ENCODE measurements at places on chromosomes 6 and 20.

DNA sequence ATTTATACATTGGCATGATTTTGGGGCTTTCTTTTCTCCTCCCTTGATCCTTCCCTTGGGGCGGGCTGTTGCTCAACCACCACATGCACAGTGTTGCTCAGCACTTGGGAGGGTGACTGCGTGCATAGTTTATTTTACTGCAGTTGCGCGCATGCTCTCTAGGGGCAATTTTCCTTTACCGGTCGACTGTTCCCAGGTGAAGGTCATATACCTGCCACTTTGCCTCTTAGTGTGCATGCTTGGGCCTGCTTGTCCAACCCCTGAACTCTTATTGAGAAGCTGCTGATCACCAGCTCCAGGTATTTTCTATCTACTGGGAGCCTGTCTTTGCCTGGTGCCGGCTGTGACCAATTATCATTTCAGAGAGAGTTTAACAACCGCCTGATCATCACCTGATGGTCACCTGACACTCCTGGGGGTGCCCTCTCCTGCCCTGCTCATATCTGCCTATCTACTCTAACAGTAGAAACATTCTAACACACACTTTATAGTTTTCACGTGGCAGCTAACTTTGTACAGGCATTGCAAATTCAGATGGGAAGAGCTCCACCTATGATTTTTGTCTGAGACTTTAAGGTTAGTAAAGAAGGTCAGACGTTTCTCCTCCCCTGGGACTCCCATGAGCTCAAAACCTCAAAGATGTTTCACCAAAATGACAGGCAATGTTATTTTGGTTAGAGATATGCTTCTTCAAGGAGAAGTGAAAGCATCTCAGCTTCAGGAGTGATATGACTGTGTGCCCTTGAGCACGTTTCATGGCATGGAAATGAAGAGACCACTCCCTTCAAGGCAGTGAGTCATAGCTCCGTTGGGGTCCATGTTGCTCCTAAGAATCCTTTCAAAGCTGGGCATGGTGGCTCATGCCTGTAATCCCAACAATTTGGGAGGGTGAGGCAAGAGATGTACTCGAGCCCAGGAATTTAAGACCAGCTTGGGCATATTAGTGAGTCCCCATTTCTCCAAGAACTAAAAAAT, 227.5 kb upstream of the MYLIP start:
- DNase-seq: no peak

GRCh38 chr6:38973178-38974057, 75.2 kb upstream of the GLP1R start:
- DNase-seq: peak; percentile 24

GRCh38 chr20:34426026-34426425, 63.0 kb downstream of the ITCH start:
- DNase-seq: no peak

DNA sequence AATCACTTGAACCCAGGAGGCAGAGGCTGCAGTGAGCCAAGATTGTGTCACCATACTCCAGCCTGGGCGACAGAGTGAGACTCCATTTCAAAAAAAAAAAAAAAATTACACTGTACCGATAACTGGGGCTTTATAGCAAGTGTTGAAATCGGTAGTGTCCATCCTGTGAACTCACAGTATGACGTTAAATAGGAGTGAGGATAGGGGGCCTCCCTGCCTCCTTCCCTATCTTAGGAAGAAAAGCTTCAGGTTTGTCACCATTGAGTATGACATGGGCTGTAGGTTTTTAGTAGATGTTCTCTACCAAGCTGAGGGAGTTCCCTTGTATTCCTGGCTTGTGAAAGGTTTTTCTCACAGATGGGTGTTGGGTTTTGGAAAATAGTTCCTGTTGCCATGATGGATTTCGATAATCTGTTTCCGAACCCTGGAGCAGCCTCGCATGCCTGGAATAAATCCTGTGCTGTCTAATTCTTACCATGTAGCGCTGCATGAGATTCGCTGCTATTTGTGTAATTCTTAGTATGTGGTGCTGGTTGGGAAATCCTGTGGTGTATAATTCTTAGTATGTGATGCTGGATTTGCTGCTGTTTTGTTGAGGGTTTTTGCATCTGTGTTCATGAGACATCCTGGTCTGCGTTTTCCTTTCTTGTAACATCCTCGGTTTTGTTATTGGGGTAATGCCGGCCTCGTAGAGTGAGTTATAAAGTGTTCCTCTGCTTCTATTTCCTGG, 23.6 kb downstream of the NTSR1 start:
- no peak for DNase-seq

DNA sequence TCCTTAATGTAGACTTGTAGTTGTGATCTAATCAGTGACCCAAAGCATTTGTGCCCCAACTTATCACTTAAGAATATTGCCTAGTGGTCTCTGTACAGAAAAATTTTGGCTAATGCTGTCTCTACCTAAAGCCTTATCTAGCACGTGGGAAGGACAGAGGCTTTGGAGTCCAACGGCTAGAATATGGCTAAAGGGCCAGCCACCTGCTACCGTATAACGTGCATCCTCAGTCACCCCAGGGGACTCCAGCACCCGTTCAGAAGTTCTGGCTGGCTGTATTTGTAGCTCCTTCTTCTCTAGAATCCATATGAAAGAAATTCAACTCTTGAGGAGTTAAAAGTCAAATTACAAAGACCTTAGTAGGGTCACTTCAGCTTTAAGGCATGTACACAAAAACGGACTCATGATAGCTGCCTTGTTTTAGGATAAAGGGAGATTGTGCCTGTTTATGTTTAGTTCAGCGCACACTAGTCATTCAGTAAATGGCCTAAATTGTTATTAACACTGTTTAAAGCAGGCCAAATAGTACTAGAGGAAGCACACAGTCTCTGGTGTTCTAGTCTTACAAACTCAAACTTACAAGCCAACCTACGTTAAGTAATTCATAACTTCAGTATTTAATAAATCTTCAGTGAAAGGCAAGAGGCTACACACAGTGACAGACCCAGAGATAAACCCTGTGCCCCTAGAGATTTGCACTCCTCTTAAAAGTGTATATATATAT, 407.5 kb upstream of the PLCB4 start:
- DNase-seq: no peak

GRCh38 chr6:113317891-113318574, 539.1 kb upstream of the MARCKS start:
- DNase-seq: no peak

GRCh38 chr6:30238178-30238795, 25.1 kb upstream of the TRIM26 start:
- no peak for DNase-seq

GRCh38 chr20:37541326-37541725, 13.7 kb upstream of the BLCAP start:
- no peak for DNase-seq

DNA sequence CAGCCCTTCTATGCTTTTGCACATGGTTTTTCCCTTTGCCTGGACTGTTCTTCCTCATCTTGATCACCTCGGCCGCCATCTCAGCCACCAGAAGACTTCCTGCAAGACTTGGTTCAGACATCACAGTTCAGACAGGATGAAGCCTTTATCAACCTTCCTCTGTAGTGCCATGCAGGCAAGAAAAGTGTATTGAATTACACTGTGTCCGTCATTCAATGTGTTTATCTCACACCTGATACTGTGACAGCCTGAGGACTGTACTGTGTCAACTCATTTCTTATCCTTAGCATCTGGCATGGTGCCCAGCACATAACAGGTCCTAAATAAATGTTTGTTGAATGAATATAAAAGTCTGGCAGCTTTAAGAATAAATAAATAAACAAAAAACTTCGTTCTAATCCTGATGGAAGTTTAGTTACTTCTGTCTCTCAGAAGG, 133.3 kb upstream of the MAN1A1 start:
- DNase-seq: no peak

DNA sequence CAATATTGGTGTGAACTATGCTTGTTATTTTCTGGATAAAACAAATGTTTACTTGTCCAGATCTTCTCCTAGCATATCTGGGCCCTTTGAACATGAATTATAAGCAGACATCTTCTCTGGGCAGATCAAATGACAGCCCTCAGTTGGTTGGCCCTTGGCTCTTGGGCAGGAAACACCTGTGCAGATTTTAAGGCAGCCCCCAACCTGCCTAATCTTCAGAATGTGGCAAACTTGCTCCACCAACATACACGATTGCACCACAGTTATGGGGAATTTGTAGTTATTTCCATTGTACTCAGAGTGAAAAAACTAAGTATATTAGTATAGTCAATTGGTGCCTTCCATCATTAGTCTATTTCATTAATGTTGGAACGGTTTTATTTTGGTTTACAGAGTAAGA, 94.9 kb upstream of the KCNK16 start:
- no peak for DNase-seq

DNA sequence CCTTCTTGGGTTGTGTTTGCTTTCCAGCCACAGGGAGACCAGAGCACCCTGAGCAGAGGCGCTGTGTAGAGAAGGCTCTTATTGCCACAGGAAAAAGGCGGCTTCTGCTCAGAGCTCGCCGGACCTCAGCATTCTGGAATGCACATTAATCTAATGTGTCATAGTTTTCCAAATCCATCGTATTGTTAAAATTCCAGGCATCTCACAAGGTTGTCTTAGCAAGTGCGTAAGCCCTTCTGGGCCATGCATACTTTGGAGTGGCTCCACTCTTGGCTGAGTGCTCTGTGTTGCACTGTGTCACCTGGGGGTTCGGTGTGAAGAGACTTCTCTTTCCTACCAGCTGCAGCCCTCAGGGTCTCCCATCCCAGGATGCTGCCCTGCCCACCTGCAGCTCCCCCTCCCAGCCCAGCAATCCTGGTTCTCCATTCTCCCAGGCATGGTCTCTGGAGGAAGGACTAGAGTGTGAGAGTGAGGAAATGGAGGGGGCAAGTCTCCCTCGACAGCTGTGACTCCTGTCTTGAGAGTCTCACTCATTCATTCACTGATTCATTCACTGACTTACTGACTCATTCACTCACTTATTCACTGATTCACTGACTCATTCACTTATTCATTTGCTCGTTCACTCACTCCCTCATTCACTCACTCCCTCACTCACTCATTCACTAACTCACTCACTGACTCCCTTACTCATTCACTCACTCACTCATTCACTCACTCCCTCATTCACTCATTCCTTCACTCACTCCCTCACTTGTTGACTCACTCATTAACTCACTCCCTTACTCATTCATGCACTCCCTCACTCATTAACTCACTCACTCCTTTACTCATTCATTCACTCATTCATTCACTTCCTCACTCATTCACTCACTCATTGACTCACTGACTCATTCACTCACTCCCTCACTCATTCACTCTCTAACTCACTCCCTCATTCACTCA, 83.7 kb upstream of the MPC1 start:
- no peak for DNase-seq

DNA sequence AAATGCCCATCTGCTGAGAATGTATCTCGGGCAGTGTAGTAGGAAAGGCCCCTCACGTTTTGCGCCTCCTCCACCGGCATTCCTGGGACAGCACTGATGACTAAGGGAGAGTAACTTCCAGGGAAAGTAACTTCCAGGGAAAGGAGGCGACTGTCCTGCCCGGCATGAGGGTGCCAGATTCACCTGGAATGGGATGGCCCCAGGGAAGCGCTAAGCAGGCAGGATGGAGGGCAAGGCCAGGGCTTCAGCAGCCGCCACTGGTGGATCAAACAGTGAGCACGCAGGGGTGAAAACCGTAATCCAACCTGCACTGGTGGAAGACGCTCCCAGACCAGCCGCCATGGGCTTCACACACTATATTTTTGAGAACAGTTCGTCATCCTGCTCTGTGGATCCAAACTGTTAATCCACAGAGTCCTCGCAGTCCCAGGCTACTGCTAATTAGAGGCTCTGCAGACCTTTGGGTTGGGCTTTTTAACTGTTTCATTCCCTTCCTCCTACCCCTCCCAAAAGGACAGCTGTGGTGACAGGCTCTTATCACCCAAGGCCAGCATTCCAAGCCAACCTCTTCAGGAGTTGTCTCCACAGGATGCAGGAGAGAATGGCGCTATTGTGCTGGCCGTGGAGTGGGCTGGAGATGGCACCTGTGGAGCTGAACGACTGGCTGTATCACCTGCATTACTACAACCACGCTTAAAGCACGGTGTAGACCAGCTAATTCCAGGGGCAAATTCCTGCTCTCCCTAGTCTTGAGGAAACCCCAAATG, 178.9 kb downstream of the DLL1 start:
- no peak for DNase-seq

GRCh38 chr6:68728159-68728979, 93.3 kb downstream of the ADGRB3 start:
- DNase-seq: no peak

DNA sequence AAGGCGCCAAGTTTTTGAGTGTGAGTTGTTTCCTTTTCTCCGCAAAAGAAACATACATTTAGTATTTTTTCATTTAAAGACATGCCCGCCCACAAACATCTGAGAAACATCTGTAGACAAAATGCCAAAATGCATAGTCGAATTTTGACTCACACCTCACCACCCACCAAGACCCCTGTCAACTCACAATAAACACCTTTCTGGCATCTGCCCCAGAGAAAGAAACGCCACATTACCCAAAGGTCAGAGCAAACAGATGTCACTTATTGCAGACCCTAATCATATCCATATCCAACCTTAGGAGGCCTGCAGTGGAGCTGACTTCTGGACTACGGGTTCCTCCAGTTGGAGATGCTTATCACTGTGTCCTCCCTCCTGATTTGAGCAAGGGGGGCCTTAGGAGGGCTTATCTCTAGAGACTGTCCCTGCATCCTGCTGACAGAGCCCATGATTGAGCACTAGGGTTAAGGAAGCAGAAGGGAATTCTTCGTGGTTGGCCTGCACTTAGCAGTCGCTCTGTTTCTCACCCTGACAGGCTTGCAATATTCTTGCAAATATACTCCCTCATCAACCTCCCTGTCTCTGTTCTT, 90.5 kb upstream of the TBX18 start:
- DNase-seq: no peak

DNA sequence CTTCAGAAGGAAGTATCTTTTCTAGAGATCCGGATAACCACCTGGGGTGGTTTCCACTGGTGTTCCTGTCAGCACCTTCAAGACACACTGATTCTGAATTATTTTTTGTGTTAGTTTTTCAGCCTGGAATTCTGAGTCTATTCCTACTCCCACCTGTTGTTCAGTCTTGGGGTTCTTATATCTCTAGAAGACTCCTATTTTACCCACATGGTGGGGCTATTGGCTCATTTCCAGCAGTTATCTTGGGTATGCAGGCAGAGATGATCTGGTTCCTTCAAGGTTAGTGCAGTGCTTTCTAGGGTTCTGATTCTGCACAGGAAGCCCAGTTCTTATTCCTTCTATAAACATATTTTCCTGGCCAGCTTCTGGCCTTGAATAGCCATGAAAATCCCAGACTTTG, 175.6 kb upstream of the PDE7B start:
- DNase-seq: no peak

DNA sequence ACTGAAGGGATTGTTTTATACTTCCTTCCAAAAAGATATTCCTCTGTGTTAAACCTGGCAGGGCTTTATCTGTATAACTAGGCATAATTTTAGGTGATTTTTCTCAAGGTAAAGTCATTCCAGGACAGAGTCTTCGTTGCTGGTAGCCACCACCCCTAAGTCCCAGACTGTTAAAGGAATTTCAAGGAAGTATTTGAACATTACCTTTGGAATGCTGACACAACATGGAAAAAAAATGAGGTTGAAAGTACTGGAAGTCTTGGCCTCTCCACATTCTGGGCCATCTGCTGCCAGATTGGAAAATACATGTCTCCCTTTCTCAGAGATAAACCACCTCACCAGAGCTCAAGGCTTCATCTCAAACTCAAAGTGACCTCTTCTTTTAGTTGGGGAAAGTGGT, 27.0 kb upstream of the ETV7 start:
- DNase-seq: no peak

GRCh38 chr6:139285590-139285989, 6.2 kb downstream of the TXLNB start:
- no peak for DNase-seq

All from GDM1 (cell line).